ENCODE measurements at places on chromosomes 16 and 17.

GRCh38 chr17:82031303-82031884 is at the start of gene RAC3:
Gene RAC3, plus strand, starts transcription at chr17:82031678. Its CDS starts 84 bp downstream, at chr17:82031762.
- no peak for DNase-seq

DNA sequence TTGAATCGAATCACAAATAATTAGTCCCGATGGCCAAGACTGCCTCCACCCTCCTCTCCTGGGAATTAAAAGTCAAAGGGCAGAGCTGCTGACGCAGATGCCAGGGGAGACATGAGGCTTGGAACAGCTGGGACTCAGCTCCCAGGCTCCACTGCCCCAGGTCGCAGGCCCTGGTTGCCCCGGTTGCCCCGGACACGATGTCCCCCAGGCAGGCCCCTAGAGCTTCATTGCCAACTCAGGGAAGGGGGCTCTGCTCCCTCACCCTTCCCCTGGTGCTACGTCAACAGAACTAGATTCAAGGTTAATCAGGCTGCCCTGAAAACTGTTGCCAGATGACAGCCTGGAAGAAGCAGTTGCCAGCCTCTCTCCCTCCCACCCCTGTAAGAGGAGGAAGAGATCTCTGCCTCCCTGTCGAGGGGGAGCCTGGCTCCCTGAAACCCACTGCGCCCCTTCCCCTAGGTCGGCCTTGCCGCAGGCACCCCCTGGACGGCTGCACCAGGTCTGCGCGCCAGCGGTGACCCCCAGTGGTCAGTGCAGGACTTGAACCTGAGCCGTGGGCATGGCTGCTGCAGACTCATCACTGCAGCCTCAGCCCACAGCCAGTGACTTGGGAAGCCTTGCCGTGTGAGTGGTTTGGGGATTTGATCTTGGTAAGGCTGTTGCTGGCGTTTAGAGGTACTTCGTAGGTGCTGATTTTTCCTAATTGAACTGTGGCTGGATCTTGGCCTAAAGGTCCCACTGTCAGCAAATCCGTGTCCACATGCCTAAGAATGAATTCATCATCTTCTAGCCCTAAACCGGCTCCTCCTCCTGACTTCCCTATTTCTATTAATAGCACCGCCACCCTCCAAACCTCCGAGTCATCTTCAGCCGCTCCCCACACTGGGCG is 84.1 kb upstream of the TOB1 start:
- peak; percentile 40 for DNase-seq

- no peak for DNase-seq
These were observed 14.5 kb downstream of the TEX14 start for GRCh38 chr17:58677194-58677880.

DNA sequence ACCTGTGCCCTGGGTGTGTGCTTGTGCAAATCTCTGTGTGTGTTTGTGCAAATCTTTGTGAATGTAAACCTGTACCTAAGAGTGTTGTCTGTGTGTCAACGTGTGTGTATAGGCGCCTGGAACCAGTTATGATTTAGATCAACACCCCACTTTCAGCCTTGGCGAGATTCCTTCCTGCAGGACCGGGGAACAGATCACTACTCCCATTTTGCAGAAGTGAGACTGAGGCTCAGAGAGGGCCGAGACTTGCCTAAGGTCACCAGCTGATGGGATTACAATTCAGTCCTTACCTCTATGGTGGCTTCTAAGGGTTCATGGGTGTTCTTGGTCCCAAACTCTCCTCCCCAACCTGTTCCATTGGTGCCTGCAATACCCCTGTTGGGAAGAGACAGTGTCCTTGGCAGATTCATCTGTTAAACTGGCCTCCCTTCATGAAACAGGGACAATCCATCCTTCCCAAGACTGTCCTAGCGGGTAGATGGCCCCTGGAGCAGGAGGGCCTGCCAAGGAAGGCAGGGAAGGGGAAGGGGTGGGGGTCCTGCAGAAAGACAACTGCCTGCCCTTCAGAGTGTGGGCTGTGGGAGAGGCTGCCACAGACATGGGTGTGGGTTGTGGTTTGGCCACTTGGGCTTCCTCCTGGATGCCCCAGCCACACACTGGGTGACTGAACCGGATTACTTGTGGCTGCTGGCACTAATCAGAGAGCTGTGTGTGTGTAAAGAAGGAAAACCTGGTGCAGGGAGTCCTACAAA is 6.9 kb upstream of the MAPK7 start:
- no peak for DNase-seq

- DNase-seq, result no peak
These were observed 19.4 kb downstream of the CEP295NL start for GRCh38 chr17:78883533-78884131.

- DNase-seq, result no peak
These were observed 74.9 kb upstream of the HS3ST2 start for GRCh38 chr16:22739077-22739476.
